SJSA1 (cell line): ENCODE measurements at places on chromosomes 3 and 15.

GRCh38 chr15:52243286-52243685 lies 52.1 kb upstream of the GNB5 start:
- no peaks in the 10 kb centered on the region for H3K27me3 ChIP-seq
- no peak for DNase-seq
- H3K4me3 ChIP-seq = no peak overlapping the region

GRCh38 chr3:151384741-151385174 lies at the start of gene P2RY12:
P2RY12 (minus strand) TSS chr3:151384753; CDS start chr3:151338845, 45,908 bp downstream.
- no peaks in the 10 kb centered on the region for H3K36me3 ChIP-seq
- H3K4me3 ChIP-seq = no peak within 1 kb of the TSS
- no peaks in the 10 kb centered on the region for H3K27me3 ChIP-seq
- H3K4me1 ChIP-seq = peaks cover 6% of the 10 kb centered on the region; the same call in 1 of the 2 replicates
- H3K27ac ChIP-seq = no peak within 1 kb of the TSS

GRCh38 chr3:105944721-105945120 lies 75.9 kb upstream of the CBLB start:
- peak; percentile 40 for DNase-seq
- no peak overlapping the region for H3K4me3 ChIP-seq
- peaks cover 5% of the 10 kb centered on the region for H3K4me1 ChIP-seq
- H3K27me3 ChIP-seq = no peaks in the 10 kb centered on the region

DNA sequence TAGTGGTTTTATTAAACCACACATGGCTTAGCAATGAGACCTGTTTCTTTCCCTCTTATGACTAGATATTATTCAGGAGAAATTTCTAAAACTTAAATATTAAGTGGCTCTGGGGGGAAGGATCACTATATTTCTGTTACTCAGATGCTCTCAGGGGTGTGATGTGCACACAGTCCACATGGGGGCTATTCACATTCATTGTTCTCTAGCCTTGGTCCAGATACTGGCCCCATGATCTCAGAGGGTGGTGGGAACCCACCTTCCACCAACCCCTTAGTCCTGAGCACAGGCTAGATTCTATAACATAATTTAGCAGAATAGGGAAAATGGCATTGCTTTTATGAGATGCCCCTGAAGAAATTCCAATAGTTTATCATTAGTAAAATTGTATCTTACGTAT lies 149.0 kb upstream of the ST8SIA2 start:
- no peaks in the 10 kb centered on the region; the same call in 1 of the 2 replicates for H3K27me3 ChIP-seq
- H3K27ac ChIP-seq = no peak overlapping the region
- H3K4me1 ChIP-seq = no peaks in the 10 kb centered on the region
- H3K4me3 ChIP-seq = no peak overlapping the region

DNA sequence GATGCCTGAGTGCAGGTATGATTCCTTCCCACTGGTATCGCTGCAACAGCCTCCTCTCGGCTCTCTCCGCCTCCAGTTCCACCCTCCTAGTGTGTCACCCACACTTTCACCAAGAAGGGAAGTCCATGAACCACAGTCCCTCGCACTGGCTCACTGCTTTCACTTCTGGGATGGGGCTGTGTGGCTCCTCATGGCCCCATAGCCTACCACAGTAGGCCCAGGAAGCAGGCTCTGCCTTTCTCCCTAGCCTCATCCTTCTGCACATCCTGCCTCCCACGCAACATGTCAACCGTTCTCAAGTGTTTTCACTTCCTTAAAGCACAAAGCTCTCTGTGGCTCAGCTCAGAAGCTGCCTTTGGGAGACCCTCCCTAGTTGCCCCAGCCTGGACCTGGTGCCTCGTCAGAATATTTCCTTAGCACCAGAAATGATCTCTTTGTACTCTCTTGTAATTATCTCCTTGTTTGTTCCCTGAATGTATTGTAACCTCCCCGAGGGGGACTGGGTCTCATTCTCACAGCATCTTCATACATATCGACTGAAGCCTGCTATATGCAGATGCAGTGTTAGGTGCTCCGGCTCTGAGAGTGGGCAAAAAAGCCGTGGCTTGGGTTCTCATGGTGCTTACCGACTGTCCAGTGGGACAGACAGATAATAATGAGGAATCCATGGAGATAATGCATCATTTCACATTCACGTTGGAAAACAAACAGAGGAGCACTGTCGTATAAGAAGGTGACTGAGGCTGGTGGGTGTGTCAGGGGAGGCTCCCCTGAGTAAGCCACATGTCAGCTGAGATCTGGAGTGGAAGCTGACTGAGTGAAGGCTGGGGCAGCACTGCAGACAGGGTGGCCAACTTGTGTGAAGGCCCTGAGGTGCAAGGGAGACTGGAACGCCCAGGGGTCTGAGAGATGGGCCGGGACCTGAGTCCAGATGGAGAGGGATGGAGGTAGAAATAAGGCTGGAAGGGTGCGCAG lies 107.1 kb downstream of the DGKG start:
- H3K27me3 ChIP-seq = no peaks in the 10 kb centered on the region
- no peak overlapping the region for H3K4me3 ChIP-seq
- H3K27ac ChIP-seq = no peak overlapping the region

DNA sequence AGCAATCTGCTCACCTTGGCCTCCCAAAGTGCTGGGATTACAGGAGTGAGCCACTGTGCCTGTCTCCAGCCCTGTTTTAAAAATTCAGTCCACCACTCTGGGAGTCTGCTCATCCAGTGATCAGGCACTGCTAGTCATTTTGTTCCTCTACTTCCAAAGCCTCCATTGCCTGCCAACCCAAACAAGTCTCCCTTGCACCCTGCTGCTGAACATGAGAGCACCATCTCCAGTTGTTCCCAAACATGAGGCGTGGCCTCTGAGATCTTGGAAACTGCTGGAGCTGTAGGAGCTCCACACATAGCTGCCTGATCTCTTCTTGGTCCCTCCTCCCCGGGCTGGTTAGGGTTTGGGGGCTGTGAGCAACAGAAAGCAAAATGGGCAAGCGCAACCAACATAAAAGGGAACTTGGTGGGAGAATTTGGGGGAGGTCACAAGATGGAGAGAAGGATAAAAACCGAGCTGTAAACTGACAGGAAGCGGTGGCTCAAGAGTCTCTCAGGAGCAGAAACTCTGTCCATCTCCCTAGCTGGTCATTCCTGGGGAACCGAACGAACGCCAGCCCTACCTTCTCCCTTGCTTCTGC lies 49.6 kb upstream of the TLE3 start:
- no peak overlapping the region for H3K4me3 ChIP-seq
- no peak for DNase-seq
- H3K4me1 ChIP-seq = peaks cover 19% of the 10 kb centered on the region

- no peaks in the 10 kb centered on the region for H3K36me3 ChIP-seq
- no peak for DNase-seq
- H3K4me3 ChIP-seq = no peak overlapping the region
- no peak overlapping the region for H3K27ac ChIP-seq
Observed at GRCh38 chr3:117846238-117846637, 1136.7 kb downstream of the TUSC7 start.

GRCh38 chr3:126081618-126082361 lies 2.1 kb downstream of the SLC41A3 start:
- peak; percentile 62 for DNase-seq
- peaks cover 14% of the 10 kb centered on the region; the same call in 1 of the 2 replicates for H3K4me1 ChIP-seq
- no peaks in the 10 kb centered on the region for H3K27me3 ChIP-seq
- H3K36me3 ChIP-seq = peaks cover 4% of the 10 kb centered on the region
- no peak overlapping the region for H3K27ac ChIP-seq
- no peak overlapping the region for H3K4me3 ChIP-seq

DNA sequence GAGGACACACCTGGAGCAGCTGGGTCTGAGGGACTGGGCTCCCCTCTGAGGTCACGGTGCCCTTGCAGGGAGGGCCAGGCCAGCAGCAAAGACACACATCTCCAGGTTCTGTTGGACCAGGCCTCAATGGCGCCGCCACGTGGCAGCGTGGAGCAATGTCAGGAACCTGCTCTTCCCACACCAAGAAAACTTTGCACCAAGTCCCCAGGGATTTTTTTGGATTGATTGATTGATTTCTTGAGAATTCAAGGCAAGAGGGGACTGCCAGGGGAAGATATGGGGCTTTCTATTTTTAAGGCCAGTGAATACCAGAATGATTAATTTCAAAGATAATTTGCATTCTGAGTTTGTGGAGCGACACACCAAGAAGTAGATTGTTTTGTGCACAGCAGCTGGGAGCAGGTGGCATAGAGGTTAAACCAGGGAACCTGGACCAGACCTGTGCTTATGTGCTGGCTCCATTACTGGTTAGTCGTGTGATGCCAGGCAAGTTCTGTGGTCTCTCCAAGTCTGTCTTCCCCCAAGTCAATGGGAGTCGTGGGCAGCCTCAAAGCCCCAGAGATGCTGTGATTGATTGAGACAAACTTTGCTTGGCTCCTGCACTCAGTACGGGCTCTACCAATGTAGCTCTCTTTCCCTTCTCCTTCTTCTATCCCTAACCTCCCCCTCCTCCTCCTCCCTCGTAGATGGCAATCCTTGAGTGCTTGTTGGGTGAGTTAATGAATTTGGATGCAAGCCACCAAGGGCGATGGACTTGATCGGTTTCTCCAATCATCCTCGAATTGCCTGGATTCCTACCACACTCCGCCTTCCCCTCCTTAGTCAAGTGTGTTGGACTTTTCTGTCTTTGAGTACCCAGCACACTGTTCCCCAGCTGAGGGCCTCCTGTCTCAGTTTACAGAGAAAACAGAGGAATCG lies 96.2 kb upstream of the TRPM1 start:
- no peaks in the 10 kb centered on the region for H3K27me3 ChIP-seq
- H3K36me3 ChIP-seq = no peaks in the 10 kb centered on the region
- DNase-seq = no peak

GRCh38 chr15:85974742-85975141 lies 104.9 kb upstream of the AGBL1 start:
- H3K27ac ChIP-seq = no peak overlapping the region
- DNase-seq = no peak
- H3K4me3 ChIP-seq = no peak overlapping the region
- H3K36me3 ChIP-seq = no peaks in the 10 kb centered on the region

GRCh38 chr3:4807381-4808280 lies 171.6 kb upstream of the BHLHE40 start:
- no peak for DNase-seq
- H3K4me3 ChIP-seq = no peak overlapping the region
- H3K27me3 ChIP-seq = no peaks in the 10 kb centered on the region
- H3K27ac ChIP-seq = no peak overlapping the region

- no peaks in the 10 kb centered on the region for H3K36me3 ChIP-seq
- DNase-seq = no peak
- no peak overlapping the region for H3K27ac ChIP-seq
- H3K4me1 ChIP-seq = peaks cover 17% of the 10 kb centered on the region
Observed at GRCh38 chr3:156793851-156794250, 32.3 kb upstream of the LEKR1 start.

- no peaks in the 10 kb centered on the region for H3K36me3 ChIP-seq
- no peaks in the 10 kb centered on the region; the same call in none of the 2 replicates for H3K27me3 ChIP-seq
- no peak for DNase-seq
- H3K4me1 ChIP-seq = no peaks in the 10 kb centered on the region
Observed at GRCh38 chr3:37741644-37742043, 120.0 kb upstream of the CTDSPL start.

DNA sequence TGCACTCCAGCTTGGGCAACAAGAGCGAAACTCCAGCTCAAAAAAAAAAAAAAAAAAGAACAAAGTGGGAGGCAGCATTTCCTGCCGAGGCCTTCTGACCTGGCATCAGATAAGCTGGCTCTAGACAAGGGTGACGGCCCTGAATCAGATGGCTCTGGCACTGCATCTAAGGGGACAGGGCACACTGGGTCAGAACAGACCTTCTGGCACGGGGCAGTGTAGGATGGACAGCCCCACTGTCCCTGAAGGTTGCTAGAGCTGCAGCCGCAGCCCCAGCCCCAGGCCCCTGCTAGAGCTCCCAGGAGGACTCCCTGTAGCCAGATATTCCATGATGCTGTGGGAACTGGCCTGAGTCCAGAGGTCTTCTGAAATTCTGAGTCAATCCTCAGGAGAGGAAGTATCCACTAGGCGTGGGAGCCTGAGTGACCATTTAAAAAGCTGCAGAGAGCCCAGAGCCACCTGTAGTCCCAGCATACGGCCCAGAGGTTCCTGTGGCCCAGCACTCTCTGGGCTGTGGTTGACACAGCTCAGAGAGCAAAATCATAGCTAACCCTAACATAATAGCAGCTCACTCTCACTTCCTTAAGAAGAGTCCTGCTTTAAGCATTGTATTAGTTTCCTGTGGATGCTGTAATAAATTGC lies 69.2 kb upstream of the MFGE8 start:
- no peak overlapping the region for H3K4me3 ChIP-seq
- peaks cover 26% of the 10 kb centered on the region for H3K4me1 ChIP-seq
- H3K27me3 ChIP-seq = no peaks in the 10 kb centered on the region
- H3K27ac ChIP-seq = no peak overlapping the region
- no peaks in the 10 kb centered on the region for H3K36me3 ChIP-seq

DNA sequence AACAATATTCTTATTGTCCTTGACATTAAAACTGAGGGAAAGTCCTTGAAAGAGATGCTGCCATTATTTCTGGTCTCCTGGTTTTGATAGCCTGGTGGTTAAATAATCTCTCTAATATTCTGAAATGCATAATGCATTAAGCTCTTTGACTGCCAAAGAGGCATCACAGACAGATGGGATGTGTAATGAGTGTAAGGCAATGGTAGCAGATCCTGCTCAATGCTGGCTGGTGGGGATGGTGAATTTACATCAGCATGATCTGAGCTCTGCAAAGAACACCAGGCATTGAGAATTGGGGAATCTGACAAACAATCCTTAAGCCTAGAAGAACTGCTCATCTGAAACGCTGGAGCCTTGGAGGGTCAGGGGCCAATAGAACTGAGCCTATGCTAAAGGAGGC lies 528.6 kb upstream of the LMCD1 start:
- DNase-seq = no peak
- H3K4me3 ChIP-seq = no peak overlapping the region
- H3K36me3 ChIP-seq = no peaks in the 10 kb centered on the region
- no peaks in the 10 kb centered on the region for H3K27me3 ChIP-seq
- H3K4me1 ChIP-seq = peaks cover 7% of the 10 kb centered on the region; the same call in 1 of the 2 replicates
- no peak overlapping the region for H3K27ac ChIP-seq

DNA sequence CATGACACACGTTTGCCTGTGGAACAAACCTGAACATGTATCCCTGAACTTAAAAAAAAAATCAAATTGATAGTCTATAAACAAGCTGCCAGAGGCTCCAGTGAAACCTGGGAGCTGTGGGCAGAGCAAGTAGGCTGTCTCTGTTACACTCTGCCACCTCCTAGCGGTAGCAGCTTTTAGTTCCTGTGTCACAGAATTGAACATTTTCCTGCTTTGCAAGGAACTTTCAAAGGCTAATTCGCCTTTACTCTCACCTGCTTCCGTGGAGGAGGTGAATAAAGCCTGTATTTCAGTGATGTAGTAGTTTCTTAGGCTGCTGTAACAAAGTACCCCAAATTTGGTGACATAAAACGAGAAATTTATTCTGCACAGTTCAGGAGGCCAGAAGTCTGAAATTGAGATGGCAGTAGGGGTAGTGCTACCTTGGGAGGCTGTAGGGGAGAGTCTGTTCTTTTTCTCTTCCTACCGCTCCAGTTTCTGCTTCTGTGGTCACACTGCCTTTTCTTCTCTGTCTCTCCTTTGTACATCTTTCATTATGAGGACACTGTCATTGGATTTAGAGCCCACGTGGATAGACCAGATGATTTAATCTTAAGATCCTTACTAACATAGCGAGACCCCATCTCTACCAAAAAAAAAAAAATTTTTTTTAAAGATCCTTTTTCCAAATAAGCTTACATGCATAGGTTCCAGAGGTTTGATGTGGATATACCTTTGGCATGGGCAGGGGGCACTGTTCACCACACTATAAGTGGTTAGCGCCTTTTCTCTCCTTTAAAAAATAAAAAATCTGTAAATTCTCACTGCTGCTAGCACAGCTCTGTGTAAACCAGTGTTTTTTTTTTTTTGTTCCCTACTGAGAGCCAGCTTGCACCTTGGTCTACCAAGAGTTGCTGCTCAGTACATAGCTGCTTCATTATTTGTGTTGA lies 25.3 kb downstream of the FBXO22 start:
- peaks cover 53% of the 10 kb centered on the region for H3K36me3 ChIP-seq
- H3K4me1 ChIP-seq = no peaks in the 10 kb centered on the region
- H3K27ac ChIP-seq = no peak overlapping the region

- no peak overlapping the region for H3K27ac ChIP-seq
- no peaks in the 10 kb centered on the region for H3K27me3 ChIP-seq
- H3K36me3 ChIP-seq = peaks cover 66% of the 10 kb centered on the region
- no peak for DNase-seq
- H3K4me3 ChIP-seq = no peak overlapping the region
Observed at GRCh38 chr3:126472277-126473006, 3.2 kb downstream of the ZXDC start.
